Spinal cord (tissue), 10 donors: ENCODE measurements at places on chromosomes 5 and 9. TPM values are rescaled to one million over a fixed set of nuclear protein-coding genes. Genes with fewer than 3 reads are reported as not detected.

- no peaks in the 10 kb centered on the region for H3K36me3 ChIP-seq
- H3K27me3 ChIP-seq: no peaks in the 10 kb centered on the region
- no peak for DNase-seq
- no peaks in the 10 kb centered on the region for H3K4me1 ChIP-seq
Observed at GRCh38 chr9:129301941-129302340, 123.9 kb upstream of the IER5L start.

DNA sequence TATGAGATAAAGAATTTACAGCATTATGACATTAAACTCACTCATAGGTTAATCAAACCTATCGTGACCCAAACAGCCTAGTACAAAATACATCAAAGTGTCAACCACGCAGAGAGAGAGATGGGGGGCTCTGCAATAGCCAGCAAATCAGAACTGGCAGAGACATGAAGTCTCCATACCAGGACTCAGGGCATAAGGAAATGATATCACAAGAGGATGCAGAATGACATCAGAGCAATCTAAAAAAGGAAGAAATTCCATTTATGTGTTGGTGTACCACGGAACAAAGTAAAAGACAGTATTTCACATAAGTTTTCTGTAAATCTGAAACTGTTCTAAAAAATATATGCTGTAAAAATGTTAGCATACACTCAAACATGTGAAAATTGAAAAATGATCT, 24.6 kb downstream of the BICD2 start:
- H3K27me3 ChIP-seq: no peaks in the 10 kb centered on the region
- no peaks in the 10 kb centered on the region for H3K36me3 ChIP-seq
- peaks cover 38% of the 10 kb centered on the region for H3K4me1 ChIP-seq
- no peak for DNase-seq

Gene C5
- polyA plus RNA-seq: 4.5 TPM

DNA sequence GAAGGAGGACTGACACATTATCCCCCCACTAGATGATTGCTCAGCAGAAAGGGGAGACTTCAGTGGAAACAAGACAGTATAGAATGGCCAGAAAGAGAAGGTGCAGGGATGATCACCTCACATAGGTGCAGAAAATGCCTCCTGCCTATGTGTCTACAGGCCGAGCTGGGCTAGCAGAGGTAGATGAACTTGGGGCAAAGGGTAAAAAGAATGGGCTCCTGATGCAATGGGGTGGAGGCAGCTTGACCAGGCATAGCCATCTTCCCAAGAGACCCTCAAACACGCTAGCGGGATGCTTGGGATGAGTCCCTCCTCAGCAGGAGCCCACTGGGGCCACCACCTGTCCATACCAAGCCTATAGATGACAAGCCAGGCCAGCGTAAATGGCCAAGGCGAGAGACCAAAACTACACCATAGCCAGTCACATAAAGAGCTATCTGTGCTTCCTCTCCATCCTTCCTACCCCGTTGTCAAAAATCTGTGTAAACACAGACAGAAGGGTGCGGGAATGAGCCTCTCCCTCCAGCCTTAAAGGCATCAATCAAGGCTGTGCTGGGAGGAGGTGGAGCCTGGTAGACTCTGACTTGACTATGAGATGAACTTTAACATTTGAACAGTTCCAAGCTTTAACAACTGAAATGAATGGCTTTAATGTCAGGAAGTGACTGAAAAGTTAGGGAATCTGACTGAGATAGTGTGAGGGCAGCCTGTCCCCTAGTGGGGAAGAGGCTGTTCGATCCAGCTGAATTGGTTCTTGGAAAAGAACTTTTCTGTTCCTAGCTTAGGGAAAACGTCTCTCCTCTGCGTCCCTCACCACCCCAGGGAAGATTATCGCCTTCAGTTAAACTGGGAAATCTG, 10.4 kb downstream of the C9orf152 start:
- H3K36me3 ChIP-seq: no peaks in the 10 kb centered on the region
- peaks cover 4% of the 10 kb centered on the region for H3K4me1 ChIP-seq
- H3K4me3 ChIP-seq: no peak overlapping the region
- no peaks in the 10 kb centered on the region for H3K27me3 ChIP-seq
- no peak overlapping the region for H3K27ac ChIP-seq
- DNase-seq: no peak

DNA sequence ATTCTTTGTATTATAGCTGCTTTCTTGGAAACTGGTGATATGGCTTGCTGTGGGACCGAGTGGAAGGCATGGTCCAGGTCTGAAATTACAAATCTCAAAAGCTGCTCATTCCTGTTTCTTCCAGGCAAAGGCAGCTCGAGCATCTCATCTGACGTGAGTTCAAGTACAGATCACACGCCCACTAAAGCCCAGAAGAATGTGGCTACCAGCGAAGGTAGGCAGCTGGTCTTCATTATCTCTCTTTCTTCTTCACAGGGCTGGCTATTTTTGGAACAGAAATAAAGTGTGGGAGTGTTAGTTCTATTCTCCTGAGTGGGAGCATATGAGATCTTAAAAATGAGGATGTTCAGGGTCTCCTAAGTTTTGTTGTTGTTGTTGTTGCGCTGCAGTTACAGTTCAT, 115.9 kb downstream of the FBXL7 start:
- no peaks in the 10 kb centered on the region for H3K27me3 ChIP-seq
- H3K27ac ChIP-seq: no peak overlapping the region
- DNase-seq: no peak
- no peaks in the 10 kb centered on the region for H3K36me3 ChIP-seq
- H3K4me1 ChIP-seq: no peaks in the 10 kb centered on the region
- H3K4me3 ChIP-seq: no peak overlapping the region

- H3K4me3 ChIP-seq: no peak overlapping the region
- H3K4me1 ChIP-seq: peaks cover 11% of the 10 kb centered on the region
- no peaks in the 10 kb centered on the region for H3K27me3 ChIP-seq
- H3K36me3 ChIP-seq: no peaks in the 10 kb centered on the region
- H3K27ac ChIP-seq: peak overlapping the region; percentile 30
Observed at GRCh38 chr9:98964911-98965336, 21.2 kb downstream of the COL15A1 start.

Gene MCCC2
- polyA plus RNA-seq: 44.6 TPM

Gene RFX3
- polyA plus RNA-seq: 16.7 TPM

Gene CRHBP
- polyA plus RNA-seq: 7.1 TPM

DNA sequence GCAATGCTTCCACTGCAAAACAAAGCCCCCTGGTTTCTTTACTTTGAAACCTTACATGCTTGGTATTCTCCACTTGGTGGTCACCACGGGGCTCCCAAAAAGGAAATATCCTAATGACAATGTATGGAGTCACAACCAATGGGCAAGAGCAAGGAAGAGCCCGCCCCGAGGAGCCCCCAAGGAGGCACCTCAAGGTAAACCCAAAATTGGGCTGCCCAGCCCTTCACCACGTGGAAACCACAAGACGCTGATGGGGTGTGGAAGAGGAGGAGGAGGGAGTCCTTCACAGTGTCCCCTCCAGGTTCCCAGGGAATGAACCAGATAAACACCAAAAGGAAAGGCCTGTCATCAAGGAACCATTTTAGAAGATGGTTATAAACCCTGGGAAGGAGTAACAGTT, 3.8 kb downstream of the ROR2 start:
- H3K36me3 ChIP-seq: no peaks in the 10 kb centered on the region
- H3K4me3 ChIP-seq: no peak overlapping the region
- no peak overlapping the region for H3K27ac ChIP-seq
- H3K4me1 ChIP-seq: peaks cover 25% of the 10 kb centered on the region
- H3K27me3 ChIP-seq: peaks cover 40% of the 10 kb centered on the region
- no peak for DNase-seq

DNA sequence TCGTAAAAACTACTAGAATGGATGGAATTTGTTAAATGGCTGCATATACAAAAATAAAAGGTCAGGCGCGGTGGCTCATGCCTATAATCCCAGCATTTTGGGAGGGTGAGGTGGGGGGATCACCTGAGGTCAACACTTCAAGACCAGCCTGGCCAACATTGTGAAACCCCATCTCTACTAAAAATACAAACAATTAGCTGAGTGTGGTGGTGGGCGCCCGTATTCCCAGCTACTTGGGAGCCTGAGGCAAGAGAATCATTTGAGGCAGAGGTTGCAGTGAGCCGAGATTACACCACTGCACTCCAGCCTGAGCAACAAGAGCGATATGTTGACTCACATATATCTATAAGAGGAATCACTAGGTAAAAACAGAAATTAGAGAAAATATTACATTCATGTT, 9.3 kb upstream of the GPR150 start:
- no peak overlapping the region for H3K4me3 ChIP-seq
- H3K4me1 ChIP-seq: no peaks in the 10 kb centered on the region
- H3K27me3 ChIP-seq: no peaks in the 10 kb centered on the region
- no peak overlapping the region for H3K27ac ChIP-seq
- no peaks in the 10 kb centered on the region for H3K36me3 ChIP-seq

Gene FABP6
- polyA plus RNA-seq: 6.4 TPM

GRCh38 chr5:41754857-41755256, 115.4 kb downstream of the OXCT1 start:
- H3K4me1 ChIP-seq: no peaks in the 10 kb centered on the region
- H3K4me3 ChIP-seq: no peak overlapping the region
- no peaks in the 10 kb centered on the region for H3K27me3 ChIP-seq
- no peaks in the 10 kb centered on the region for H3K36me3 ChIP-seq

Gene RLN2
- 1.3 TPM for polyA plus RNA-seq

Gene PPIP5K2
- 62.3 TPM for polyA plus RNA-seq

GRCh38 chr5:171593976-171594375, 174.5 kb downstream of the FGF18 start:
- no peak for DNase-seq
- peaks cover 4% of the 10 kb centered on the region for H3K4me1 ChIP-seq
- no peak overlapping the region for H3K4me3 ChIP-seq
- no peak overlapping the region for H3K27ac ChIP-seq

Gene TMEM215
- polyA plus RNA-seq: 1.3 TPM

GRCh38 chr5:137329586-137330296, 169.4 kb downstream of the SPOCK1 start:
- no peaks in the 10 kb centered on the region for H3K36me3 ChIP-seq
- peaks cover 5% of the 10 kb centered on the region for H3K4me1 ChIP-seq
- H3K27ac ChIP-seq: no peak overlapping the region
- no peak overlapping the region for H3K4me3 ChIP-seq
- no peaks in the 10 kb centered on the region for H3K27me3 ChIP-seq

DNA sequence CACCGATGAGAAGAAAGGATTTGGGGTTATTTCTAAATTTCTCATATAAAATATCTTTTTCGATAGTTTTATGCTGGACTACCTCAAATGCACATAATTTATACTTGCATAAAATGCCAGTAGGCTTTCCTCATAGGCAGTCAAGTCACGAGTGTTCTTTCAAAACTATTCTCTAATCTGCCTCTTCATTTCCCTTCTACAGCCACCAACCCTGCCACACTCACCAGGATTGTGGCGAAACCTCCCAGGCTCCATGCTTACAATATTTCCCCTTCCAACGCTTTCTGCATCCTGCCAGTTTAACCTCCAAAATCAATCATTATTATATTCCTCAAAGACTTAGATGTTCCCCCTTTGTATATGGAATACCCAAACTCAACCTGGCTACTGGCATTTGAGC, 65.4 kb downstream of the FRMD3 start:
- no peak overlapping the region for H3K27ac ChIP-seq
- no peaks in the 10 kb centered on the region for H3K27me3 ChIP-seq
- H3K36me3 ChIP-seq: no peaks in the 10 kb centered on the region
- H3K4me3 ChIP-seq: no peak overlapping the region

DNA sequence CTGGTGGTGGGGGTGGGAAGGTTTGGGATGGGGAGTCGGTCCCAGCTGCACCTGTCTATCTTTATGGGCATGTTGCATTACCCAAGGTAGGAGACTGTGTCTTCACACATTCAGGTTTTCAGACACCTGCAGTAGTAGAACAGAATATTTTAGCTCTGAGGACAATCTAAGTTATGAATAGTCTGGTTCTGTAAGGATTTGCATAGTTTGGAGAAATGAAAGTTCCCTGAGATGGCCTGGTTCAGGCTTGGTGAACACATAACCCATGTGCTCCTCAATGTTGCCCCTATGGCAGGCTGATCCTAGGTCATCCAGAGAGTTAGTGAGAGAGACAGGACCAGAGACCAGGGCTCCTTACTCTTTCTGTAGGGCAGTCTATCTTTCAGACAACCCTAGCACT, 20.7 kb downstream of the TNFSF8 start:
- DNase-seq: no peak
- no peaks in the 10 kb centered on the region for H3K36me3 ChIP-seq
- H3K4me3 ChIP-seq: no peak overlapping the region
- no peaks in the 10 kb centered on the region for H3K27me3 ChIP-seq
- H3K27ac ChIP-seq: no peak overlapping the region

DNA sequence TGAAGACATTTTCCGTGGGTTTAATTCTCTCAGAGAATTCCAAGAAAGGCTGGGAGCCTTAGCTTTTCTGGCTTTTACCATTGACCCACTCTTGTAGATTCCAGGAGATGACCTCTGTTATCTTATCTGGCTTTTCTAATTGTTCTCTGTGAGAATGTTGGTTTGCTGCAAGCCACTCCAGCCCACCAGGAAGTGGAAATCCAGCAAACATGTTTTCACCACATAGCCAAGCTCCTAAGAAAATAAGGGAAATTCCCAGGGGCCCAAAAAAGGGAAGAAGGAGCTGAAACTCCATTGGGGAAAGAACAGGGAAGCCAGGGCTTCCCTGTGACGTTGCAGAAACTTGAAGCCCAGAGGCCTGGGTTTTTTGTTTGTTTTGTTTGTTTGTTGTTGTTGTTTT, 19.7 kb downstream of the GPR107 start:
- no peaks in the 10 kb centered on the region for H3K4me1 ChIP-seq
- no peak overlapping the region for H3K27ac ChIP-seq
- DNase-seq: no peak
- H3K27me3 ChIP-seq: no peaks in the 10 kb centered on the region

GRCh38 chr5:72723581-72723980, 92.9 kb upstream of the TNPO1 start:
- H3K4me1 ChIP-seq: no peaks in the 10 kb centered on the region
- H3K27me3 ChIP-seq: no peaks in the 10 kb centered on the region
- no peaks in the 10 kb centered on the region for H3K36me3 ChIP-seq

Gene F2RL1
- 2.3 TPM for polyA plus RNA-seq

DNA sequence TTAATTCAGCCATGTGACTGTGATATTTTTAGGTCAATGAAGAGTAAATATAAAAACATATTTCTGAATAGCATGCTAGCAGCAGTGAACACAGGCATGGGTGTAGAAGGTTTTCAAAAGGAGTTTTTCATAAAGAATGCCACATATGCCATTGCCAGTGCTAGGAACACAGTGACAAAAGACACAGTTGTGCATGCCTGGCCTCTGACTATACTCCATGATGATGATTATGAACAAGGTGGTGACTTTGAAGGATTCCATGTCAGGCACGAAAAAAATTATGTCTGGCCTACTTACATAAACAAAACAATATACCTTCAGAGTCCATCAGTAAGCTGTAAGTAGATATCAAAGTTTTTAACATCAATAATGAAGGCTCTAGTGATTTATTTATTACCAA, 438.7 kb downstream of the TLE1 start:
- H3K36me3 ChIP-seq: no peaks in the 10 kb centered on the region
- H3K4me3 ChIP-seq: no peak overlapping the region
- H3K27me3 ChIP-seq: no peaks in the 10 kb centered on the region
- no peak overlapping the region for H3K27ac ChIP-seq
- no peak for DNase-seq
- no peaks in the 10 kb centered on the region for H3K4me1 ChIP-seq

- no peaks in the 10 kb centered on the region for H3K27me3 ChIP-seq
- no peak overlapping the region for H3K4me3 ChIP-seq
- no peak overlapping the region for H3K27ac ChIP-seq
- H3K36me3 ChIP-seq: no peaks in the 10 kb centered on the region
Observed at GRCh38 chr5:40599676-40600075, 80.0 kb upstream of the PTGER4 start.
